ENCODE measurements at places on chromosomes 5 and 9.

- no peak for DNase-seq
Observed at GRCh38 chr9:109064963-109065702, 51.8 kb upstream of the CTNNAL1 start.

DNA sequence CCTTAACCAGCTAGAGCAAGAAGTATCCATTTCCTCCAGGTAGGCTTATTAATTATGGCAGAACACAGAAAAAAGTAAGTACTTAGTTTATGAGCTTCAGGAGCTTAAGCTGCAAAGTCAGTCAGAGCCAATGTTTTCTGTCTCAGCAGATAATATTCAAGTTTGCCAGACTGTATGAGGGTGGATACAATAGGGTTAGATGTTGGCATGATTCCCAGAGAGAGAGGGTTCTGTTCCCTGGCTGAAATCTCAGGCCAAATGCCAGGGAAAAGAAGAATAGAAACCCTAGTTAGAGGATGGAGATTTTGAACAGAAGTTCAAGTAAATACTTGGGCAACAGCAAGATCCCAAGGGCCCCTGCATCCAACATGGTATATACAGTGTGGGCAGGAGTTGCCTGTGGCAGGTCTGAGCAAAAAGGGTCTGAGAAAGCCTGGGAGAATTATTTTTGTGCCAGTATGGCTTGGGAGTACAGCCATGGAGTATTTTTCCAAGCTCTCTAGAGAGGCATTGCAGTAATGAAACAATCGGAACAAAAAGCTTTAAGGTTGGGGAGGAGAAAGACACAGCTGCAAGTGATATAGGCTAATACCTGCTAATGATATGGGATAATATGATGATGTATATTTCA is 31.0 kb upstream of the ISOC1 start:
- DNase-seq, result no peak

- no peak for DNase-seq
Observed at GRCh38 chr9:78040726-78041125, 9.1 kb upstream of the GNAQ start.

DNA sequence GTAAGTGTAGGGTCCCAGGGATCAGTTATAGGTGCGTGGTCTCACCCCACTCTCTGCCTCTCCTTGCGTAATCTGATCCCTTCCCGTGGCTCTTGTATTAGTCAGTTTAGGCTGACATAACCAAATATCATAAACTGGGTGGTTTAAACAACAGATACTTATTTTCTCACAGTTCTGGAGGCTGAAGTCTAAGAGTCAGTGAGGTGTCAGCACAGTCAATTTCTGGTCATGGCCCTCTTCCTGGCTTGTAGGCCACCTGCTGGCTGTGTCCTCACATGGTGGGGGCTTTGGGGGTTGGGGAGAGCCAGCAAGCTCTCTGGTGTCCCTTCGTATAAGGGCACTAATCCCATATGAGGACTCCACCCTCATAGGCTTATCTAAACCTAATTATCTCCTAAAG is 32.3 kb downstream of the CARTPT start:
- DNase-seq, result no peak

DNA sequence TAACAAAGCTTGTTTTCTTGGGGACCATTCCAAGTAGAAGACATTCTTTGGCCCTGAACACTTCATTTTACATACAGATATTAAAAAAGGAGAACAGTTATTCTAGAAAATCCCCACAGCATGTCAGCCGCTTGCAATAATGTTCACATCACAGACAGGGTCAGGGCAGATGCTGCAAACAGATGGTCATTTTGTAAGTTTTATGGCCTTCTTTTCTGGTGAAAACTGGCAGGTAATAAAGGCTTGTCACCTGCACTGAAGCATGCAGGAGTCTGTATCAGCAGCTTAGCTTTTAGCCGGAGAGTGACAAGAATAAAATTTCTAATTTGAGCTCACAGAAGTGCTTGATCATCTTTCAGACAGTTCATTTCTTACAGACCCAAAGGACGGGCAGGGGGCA is 220.9 kb upstream of the DAP start:
- DNase-seq, result no peak

DNA sequence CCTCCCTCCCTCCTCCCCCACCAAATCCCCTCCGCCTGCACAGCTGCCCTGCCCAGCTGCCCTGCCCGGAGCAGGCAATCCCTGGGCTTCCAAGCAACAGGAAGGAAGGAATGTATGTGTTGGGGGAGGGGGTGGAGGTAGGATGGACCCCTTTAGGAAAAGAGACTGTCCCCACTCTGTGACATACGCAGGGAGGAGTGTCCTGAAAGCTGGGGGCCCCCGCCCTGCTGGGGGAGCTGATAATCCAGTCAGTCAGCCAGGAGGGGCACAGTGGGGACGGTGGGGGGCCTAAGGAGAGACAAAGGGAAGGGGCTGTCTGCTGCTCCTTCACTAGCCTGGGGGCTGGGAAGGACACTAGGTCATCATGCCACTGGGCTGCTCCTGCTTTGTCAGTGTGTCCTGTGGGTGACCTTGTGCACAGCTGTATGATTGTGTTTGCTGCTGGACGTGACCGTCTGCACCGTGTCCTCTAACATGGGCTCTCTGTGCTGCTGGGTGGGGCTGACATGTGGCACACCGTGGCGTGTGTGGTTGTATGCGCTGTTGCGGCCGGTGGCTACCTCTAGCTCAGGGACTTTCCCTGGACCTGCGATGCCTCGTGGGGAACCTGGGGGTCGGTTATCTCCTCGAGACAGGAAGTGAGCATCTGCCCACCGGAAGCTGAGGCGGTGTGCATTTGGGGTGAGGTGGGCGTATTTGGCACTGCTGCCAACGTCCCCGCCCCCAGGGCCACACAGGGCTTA is 3.0 kb downstream of the N4BP3 start:
- no peak for DNase-seq
